ENCODE measurements at places on chromosomes 7 and 10.
A peak's percentile ranks its signal among the peaks of the same experiment; 100 is the strongest.

- DNase-seq, result no peak
Measured at GRCh38 chr7:128948976-128949760, 11.4 kb downstream of the IRF5 start.

GRCh38 chr7:93861325-93861949 is 29.1 kb downstream of the TFPI2 start:
- no peak for DNase-seq

GRCh38 chr7:33753881-33754525 is 151.3 kb upstream of the BMPER start:
- DNase-seq, result no peak

GRCh38 chr7:34596887-34597286 is 61.1 kb upstream of the NPSR1 start:
- DNase-seq, result no peak

- DNase-seq, result peak; percentile 22
Measured at GRCh38 chr7:67692425-67692824, 695.8 kb downstream of the TYW1 start.

DNA sequence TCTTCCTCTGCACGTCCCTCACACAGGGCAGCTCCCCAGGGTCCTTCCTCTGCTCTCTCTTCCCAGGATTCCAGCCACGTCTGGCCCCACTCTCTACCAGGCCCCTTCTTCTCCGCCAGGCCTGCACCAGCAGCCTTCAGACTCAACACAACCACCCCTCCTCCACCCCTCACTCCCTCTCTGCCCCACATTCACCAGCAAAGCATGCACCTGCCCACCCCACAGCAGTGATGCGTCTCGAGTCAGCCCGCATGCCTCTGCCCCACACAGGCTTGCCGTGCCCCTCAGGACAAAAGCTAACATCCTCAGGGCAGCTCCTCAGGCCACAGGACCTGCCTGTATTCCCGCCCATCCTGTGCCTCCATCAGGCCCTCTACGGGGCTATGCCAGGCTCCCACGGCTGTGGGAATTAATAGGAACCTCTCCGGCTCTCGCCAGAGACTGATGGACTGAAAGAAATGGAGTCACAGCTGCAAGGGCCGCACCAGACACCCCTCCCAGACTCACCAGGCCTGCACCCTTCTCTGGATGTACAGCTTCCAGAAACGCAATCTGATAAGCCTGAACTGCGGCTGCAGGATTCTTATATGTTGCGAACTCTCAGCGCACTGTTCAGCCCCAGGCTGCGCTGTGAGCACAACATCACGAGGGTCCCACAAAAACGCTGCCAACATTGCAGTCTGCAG is 100.1 kb downstream of the CYTH3 start:
- DNase-seq, result no peak

DNA sequence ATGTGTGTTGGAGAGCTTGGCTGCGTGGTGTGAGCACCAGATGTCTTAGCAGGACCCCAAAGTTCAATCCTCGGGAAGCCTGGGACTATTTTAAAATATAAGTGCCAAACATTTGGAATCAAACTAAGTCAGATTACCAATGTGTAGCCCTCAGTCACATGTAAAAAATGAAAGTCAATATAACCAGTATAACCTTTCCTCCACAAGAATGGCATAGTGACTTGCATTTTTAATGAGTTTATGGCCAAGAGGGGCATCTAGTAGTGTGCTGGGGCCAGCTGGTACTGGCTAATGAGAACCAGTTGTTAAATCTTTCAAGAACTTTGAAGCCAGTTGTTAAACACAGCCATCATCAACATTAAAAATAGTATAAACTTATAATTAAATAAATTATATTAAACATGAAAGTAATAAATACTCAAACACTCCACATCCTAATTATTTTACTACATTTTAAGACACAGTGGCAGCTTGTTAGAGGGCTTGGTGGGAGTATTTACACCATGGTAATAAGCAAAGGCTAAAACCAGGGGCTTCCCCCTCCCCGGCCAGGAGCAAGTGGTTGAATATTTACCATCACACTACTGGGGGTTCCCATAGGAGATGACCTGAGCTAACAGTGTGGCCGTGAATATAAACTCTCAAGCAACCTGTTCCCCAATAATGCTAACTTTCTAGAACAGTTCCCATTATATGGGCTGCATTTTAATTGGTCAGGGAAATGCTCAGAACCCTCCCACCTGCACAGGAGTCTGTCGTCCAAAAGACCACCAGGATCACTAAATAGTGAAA is 7.9 kb upstream of the FAM170B start:
- no peak for DNase-seq

DNA sequence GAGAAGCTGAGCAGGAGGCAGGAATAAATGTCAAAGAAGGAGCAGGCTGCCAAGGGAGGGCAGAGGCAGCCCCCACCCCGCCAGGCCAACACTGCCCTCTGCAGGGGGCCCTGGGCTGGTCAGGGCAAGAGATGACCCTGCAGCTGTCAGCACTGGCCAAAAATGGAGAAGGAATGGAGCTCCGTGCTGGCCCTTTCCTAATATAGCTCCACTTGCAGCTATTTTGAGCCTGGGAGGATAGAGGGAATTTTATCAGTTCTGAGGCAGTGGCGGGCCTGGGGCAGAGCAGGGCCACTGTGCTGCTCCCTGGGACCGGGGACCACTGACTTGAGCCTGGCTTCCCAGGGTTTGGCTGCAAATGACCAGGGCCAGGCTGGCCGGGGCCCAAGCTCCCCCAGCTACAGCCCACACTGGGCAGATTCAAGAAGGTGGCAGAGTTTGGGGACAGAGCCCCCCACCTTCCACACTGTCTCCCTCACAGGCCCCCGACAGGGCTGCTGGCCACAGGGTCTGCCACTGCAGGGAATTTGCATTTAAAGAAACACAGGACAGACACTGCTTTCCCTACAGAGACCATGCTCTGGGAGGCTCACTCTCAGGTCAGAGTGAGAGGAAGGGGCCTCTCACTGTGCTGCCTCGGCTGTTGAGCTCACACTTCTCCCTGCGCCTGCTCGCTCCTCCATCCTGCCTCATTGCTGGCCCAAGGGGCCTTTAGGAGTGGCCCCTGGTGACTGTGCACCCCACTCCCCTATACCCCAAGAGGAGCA is 16.2 kb downstream of the LDB3 start:
- DNase-seq, result no peak

All from Panc1 (cell line).